ENCODE measurements at places on chromosomes 7 and 10.

DNA sequence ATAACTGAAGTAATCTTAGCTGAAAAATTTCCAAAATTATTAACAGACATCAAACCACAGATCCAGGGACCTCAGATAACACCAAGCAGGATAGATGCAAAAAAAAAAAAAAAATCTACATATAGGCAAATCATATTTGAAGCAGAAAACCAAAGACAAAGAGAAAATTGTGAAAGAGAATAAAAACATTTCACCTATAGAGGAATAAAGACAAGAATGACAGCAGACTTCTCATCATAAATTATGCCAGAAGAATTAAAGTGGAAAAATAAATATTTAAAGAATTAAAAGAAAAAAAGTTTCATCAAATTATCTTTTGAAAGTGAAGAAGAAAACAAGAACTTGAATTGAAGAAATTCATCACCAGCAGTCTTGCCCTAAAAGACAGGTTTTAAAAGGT is 467.5 kb downstream of the GPAM start:
- no peak for DNase-seq

DNA sequence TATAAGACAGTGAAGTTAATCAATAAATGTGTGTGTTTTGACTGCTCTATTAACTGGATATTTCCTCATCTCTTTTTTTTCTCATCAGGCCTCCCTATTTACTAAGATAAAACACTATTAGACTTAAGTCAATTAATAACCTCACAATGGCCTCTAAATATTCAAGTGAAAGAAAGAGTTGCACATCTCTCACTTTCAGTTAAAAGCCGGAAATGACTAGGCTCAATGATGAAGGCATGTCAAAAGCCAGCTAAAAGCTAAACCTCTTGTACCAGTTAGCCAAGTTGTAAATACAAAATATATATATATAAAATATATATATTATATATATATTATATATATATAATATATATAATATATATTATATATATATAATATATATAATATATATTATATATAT is 127.0 kb upstream of the MEOX2 start:
- no peak for DNase-seq

GRCh38 chr10:73768881-73769280 is 13.0 kb upstream of the CHCHD1 start:
- no peak for DNase-seq

DNA sequence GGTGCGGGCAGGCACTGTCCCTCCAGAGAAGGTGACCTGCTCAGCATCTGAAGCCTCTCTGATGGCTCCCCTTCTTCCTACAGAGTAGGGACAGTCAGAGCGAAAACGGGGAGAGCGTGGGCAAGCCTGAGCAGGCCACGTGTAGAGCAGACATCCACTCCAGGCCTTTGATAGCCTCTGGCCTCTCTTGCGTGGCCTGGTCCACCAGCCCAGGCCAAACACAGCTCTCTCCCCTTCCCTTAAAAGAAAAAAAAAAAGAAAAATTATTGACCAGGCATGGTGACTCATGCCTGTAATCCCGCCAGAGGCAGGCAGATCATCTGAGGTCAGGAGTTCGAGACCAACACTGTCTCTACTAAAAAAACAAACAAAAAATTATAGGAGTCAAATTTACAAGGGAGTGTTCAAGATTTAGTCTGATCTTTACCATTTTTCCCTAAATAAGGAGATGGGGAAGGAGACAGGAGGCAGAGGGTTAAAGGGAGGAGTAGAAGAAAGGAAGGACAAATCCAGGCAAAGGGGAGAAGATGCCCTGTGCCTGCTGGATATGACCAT is 84.8 kb downstream of the PLXNA4 start:
- no peak for DNase-seq

- DNase-seq = no peak
Observed at GRCh38 chr10:59499460-59499859, 137.1 kb upstream of the FAM13C start.

DNA sequence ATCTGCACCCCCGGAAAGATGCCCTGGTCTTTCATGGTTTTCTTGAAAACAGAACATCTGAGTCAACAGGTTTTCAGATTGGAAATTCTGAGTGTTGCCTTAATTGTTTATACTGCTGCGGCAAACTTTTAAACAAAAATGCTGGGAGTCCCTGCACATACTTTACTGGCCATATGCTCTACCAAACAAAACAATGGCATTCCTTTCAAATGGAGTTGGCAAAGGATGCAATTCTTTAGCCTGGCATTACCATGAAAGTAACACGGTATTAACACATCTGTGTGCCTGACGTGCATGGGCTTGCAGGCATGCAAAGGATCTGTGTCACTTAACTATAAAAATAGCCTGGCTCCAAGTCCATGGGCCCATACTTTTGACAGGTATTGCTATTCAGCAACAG is 4.2 kb downstream of the INHBA start:
- DNase-seq = no peak

DNA sequence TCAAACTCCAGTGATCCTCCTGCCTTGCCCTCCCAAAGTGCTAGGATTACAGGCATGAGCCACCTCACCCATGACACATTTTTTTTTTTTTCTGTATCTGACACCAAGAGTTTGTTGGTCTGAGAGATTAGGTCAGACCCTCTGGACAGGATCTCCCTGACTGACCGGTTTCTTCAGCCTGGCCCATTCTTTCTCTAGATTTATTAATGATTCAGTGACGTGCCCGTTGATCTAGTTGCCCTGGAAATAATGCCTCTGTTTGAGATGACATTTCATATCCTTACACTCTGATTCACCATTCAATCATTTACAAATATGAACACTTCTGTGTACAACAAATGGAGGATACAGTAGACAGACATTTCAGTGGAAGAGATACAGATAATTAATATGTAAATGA is 1.4 kb upstream of the ZNF212 start:
- no peak for DNase-seq

- DNase-seq = no peak
Observed at GRCh38 chr7:109930049-109930448, 1160.9 kb upstream of the LRRN3 start.

- peak; percentile 28 for DNase-seq
Observed at GRCh38 chr7:33982425-33982786, 77.1 kb downstream of the BMPER start.

DNA sequence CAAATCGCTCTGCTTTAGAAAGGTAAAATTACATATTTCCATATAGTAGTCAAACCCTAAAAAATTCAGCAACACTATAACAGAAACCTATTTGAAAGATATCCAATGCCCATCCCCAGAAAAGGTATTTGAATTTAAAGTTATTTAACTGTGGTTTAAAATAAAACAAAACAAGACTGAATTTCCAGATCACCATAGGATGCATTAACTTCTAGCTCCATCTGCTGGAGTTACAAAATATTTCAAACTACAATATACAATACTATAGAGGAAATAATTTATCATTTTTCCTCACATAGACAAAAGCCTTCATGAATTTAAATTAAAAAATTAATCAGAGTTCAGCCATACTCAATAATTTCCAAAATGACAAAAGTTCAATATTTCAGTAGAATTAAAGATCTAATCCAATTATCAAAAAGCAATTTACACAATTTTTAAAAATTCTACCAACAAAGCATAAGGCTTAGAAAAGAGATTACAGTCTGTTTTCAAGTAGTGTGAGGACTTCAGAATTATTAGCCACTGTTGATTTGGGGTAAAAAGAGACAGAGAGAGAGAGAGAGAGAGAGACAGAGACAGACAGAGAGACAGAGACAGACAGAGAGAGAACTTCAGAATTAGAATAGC is 75.9 kb downstream of the LMBR1 start:
- no peak for DNase-seq

- no peak for DNase-seq
Observed at GRCh38 chr7:83941300-83941699, 253.3 kb downstream of the SEMA3A start.

GRCh38 chr7:105015390-105015965 is 1.5 kb downstream of the KMT2E start:
- DNase-seq = peak; percentile 28

GRCh38 chr7:86844608-86845007 is 200.9 kb downstream of the GRM3 start:
- DNase-seq = no peak

DNA sequence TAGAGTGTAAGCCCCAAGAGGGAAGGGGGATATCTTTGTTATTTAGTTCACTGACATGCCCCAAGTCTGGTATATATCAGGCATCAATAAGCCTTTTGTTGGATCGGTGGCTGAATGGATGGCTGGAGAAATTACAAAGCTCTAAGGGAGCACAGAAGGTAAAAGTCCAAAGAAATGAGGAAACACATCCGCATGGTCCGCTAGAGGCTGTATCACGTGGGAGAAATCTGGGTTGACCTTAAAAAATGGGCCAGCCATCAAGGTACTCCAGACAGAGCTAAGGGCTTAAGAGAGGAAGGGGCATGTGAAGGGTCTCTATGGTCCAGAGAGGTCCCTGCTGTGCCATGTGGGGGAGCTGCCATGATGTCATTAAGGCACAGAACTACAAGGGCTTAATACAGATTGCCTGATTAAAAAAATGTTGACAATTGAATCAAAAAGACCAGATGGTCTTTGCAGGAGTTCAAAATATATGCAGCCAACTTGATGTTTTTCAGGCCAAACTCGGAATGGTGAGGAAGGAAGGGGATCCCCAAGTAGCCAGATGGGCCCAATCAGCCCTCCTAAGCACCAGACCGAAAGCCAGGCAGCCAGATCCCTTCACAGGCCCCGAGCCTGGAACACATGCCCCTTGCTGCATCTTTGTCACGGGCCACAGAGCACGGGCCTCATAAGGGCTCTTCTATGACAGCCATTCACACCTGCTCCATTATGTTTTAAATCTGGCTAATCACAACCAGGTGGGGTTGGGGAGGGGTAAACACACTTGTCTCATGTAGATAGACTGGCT is 31.9 kb downstream of the SCRN1 start:
- no peak for DNase-seq

DNA sequence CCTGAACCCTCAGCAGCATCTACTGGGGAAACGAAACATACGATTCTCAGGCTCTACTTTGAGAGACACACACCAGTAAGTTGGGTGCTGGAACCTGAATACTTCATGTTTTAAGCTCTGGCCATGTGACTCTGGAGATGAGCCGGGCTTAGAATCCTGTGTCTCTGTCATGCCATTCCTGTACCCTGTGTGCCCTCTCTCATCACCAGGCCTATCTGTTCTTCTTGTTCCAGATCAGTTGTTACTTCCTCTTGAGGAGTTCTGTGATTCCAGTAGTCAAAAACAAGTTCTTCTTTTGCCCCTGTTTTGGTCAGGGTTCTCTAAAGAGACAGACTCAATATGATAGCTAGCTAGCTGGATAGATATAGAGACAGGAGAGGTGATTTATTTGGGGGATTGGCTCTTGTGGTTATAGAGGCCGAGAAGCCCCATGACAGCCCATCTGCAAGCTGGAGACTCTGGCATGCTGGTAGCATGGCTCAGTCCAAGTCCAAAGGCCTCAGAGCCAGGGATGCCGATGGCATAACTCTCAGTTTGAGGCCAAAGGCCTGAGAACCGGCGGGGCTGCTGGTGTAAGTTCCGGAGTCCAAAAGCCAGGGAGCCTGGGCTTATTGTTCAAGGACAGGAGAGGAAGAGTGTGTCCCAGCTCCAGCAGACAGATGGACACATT is 54.3 kb downstream of the CHN2 start:
- no peak for DNase-seq

- no peak for DNase-seq
Observed at GRCh38 chr10:66862687-66863258, 63.1 kb upstream of the LRRTM3 start.

- no peak for DNase-seq
Observed at GRCh38 chr7:135316648-135317313, 83.1 kb downstream of the STRA8 start.

DNA sequence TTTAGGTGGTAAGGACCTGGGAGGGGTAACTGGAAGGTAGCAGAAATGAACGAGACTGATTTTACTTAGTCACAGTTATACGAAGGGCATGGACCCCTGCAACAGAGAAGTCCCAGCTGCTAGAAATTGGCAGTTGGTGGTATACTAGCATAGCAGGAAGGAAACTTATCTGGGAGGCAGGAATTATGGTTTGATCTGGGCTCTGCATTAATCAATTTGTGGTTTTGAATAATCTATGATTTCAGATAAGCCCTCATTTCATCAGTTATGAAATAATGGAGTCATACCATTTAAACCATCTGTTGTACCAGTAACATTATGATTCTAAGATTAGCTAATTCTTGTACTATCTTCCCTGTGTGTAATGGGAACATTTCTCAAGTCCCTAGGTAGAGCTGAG is 54.0 kb upstream of the TMEM229A start:
- DNase-seq = no peak

DNA sequence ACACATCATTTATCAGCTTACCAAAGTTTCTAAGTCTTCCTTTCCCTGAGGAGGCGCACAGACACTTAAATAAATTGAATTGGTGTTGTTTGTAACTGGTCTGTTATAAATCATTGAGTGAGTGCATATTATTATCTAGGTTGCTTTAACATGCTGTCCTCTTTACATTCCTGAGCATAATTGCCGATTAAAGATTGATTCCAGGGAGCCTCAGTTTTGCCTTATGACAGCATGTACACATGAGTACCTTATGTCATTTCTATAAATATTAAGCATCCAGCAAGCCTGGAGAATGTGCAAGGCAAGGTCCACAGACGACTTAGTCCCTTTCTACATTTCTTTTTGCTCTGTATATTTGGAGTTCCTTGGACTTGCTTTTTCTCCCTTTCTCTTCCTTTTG is 177.9 kb upstream of the STEAP4 start:
- DNase-seq = no peak

DNA sequence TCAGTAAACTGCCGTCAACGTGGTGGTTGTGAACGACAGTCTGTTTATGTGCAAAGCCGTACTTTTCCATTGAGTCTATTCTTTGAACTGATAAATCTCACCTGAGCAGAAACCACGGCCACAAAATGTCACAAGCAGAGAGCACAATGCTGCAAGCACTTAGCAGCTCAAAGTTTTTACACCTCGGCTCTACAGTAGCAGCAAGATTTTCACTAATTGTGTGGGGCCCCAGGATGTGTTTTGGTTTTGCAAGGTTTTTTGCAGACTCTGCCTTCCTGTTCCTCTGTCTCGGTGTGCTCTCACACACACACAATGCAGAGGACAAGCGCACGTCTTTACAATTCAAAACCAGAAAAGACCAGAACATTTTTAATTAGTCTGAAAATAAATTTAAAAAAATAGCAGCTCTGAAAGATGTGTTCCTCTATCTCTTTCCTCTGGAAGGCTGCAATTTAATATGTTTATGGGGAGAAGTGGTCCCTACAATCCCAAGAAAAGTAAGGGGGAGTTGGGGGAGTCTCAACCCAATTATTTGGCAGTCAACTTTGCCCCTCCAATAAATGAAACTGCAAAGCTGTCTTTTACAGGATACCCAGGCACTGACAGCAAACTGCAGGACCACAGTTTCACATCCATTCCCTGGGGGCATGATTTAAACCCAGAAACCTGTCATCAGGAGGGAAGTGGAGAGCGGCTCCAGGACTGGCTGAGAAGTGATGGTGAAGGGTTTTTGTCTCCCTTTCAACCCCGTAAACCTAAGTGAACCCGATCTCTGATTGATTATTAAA is 73.8 kb upstream of the SFMBT2 start:
- no peak for DNase-seq

GRCh38 chr10:47034441-47035051 is 123.3 kb downstream of the PTPN20 start:
- DNase-seq = no peak

GRCh38 chr10:7704071-7705016 is 1.2 kb downstream of the ITIH2 start:
- no peak for DNase-seq

Measured in urothelium cell line (cell line).